ENCODE measurements at places on chromosomes 4 and X. TPM values are rescaled to one million over a fixed set of nuclear protein-coding genes. Genes with fewer than 3 reads are reported as not detected.
A peak's percentile ranks its signal among the peaks of the same experiment; 100 is the strongest.

DNA sequence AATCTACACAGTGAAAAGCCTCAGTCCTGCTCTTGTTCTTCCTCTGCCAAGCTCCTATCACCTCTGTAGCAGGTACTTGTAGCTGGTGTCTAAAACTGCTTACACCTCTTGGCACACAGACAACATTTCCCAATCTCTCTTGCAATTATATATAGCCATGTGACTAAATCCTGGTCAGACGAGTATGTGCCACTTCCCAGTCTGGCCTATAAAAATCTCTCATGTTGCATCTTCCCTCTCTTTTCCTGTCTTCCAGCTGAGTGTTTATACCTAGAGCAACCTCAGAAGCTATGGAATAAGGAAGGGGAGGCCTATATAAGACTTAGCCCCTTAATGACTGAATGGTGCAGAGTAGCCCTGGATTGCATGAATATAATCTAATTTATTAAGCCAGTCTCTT is 105.8 kb downstream of the RNF150 start:
- no peak for DNase-seq

DNA sequence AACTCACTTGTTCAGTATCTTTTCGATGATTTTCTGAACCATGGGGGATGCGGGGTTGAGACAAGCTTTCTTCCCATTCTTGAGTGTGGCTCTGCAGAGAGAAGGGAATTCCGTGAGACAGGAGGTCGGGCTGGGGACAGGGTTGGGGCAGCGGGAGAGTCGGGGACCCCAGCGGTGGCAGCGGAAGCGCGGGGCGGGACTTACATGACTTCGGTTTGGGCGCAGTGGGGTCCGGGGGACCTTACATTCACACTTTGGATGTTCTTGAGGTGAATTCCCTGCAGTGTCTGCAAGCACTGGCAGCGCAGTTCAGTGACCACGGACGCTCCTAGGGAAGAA is 434 bp downstream of the CXCL3 start:
- peak; percentile 10 for DNase-seq

DNA sequence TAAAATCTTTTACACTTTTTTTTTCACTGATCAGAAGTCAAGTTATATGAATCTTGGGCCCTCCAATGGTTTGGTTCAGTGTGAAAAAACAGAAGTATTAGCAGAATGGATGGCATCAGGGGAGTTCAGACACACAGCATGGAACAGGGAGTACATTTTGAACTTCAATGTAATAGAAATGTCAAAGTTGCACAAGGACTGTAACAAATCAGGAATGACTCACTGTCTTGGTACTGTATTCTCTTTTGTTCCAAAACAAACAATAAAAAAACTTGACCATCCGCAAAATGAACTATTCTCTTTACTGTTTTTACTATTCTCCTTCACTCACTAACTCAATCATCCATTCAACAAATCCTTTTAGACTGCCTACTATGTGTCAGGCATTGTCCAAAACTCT is 401.0 kb downstream of the FSTL5 start:
- no peak for DNase-seq

- peak; percentile 92 for DNase-seq
Observed at GRCh38 chr4:7070729-7071511, 3.1 kb upstream of the GRPEL1 start.

DNA sequence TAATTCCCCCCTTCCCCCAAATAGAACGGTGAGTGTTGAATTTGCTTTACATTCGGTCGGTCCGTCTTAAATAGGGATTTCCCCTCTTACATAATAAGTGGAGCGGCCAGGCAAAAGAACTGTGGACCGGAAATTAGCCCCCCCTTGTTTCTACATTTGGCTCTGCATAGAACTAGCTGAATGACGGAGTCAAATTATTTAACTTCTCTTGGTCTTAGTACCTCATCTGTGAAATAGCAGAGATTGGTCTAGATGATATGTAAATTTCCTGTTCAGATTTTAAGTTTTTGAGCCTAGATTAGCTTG is 1.3 kb downstream of the SPATA18 start:
- DNase-seq: no peak

DNA sequence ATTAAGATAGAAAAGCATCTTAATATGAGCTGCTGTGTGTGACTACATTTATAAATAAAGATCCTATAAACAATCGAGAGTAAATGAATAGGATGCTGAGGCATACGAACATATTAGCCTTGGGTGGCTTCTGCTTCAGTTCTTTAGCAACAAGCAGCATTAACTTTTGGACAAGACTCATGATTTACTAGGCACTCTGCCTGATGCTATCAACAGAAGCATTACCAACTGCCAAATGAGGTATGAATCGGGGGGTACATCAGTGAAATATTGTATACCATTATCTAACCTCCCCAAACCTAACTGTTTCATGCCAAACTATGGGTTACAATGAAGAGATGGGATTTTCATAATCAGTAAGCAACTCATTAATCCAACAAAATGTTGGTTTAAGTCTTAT is 113.1 kb downstream of the RAB28 start:
- DNase-seq: no peak

GRCh38 chrX:9738151-9738550 is 27.5 kb downstream of the GPR143 start:
- no peak for DNase-seq

DNA sequence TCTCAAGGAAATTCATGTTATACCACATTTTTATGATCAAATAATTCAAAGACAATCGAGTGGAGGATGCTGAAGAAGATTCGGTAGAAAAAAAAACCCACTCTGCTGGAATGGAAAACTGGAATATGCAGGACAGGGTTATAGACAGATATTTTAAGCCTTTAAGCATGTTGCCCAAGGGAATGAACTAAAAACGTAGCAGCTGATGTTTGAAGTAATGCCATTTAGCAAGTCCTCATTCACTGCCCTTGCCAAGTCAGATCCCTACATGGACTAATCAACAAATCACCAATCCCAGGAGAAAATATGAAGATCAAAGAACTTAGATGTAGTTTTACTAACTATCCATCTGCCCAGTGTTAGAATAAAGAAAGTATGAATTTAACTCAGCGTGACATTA is 75.6 kb upstream of the ETNPPL start:
- DNase-seq: no peak

- DNase-seq: peak; percentile 14
Observed at GRCh38 chr4:185634066-185634652, 98.9 kb upstream of the PDLIM3 start.

GAGE12J gene
- not detected for total RNA-seq

TCEAL3 gene
- total RNA-seq: 5.1 TPM

FGF13 gene
- not detected for total RNA-seq

PAGE5 gene
- total RNA-seq: 0.49 TPM

ZFX gene
- 37.9 TPM for total RNA-seq

VEGFD gene
- total RNA-seq: not detected

Data from activated CD4-positive, alpha-beta T cell treated with anti-CD3 and anti-CD28 coated beads for 36 hours (primary cell).